NCI-H1930 (cell line): ENCODE measurements at places on chromosomes 5 and 9.
A peak's percentile ranks its signal among the peaks of the same experiment; 100 is the strongest.

DNA sequence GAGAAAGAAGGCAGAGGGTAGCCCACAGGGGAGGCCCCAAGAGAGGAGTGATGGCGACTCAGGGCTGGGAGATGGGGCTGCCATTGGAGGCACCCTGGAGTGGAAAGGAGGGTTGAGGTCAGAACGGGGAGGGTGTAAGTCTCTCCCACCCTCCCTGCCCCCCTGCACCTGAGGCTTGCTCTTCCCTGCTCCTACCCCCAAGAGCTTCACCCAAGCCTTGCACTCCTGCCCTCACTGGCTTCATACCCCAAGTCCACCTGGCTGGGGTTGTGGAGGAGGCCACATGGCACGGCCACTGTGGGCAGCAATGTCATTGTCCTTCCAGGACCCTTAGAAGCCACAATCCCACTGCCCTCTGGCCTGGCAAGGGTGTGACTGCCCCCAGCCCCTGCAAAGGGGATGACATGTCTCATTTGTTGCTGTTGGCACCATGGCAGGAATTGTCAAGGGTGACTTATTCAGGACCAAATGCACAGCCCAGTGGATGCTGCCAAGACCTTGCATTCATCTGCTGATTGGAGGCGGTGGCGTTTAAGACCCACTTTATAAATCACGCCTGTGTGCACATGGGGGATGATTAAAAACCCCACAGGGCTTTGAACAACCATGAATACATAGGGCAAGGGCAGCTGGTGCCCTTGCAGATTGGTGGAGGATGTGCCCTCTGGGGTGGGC lies 47.6 kb upstream of the RNU6ATAC start:
- no peak for DNase-seq

DNA sequence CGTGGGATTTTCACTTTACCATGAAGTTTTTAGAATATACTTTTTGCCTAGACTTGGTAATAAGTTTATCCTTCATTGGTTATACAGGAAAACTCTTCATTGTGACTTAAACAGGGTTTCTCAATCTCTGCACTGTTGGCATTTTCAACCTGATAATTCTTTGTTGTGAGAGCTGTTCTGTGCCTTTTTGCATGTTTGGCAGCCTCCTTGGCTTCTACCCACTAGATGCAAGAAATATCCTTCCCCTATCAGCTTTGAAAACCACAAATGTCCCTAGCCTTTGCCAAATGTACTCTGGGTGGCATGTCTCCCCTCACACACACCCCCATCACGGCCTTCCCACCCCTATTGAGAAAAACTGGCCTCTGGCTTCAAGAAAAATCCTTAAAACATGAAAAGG lies 180.9 kb downstream of the ESM1 start:
- DNase-seq = no peak

- DNase-seq = no peak
Measured at GRCh38 chr5:34587355-34588241, 68.5 kb upstream of the RAI14 start.

- DNase-seq = no peak
Measured at GRCh38 chr5:39712316-39713249, 287.8 kb upstream of the DAB2 start.

DNA sequence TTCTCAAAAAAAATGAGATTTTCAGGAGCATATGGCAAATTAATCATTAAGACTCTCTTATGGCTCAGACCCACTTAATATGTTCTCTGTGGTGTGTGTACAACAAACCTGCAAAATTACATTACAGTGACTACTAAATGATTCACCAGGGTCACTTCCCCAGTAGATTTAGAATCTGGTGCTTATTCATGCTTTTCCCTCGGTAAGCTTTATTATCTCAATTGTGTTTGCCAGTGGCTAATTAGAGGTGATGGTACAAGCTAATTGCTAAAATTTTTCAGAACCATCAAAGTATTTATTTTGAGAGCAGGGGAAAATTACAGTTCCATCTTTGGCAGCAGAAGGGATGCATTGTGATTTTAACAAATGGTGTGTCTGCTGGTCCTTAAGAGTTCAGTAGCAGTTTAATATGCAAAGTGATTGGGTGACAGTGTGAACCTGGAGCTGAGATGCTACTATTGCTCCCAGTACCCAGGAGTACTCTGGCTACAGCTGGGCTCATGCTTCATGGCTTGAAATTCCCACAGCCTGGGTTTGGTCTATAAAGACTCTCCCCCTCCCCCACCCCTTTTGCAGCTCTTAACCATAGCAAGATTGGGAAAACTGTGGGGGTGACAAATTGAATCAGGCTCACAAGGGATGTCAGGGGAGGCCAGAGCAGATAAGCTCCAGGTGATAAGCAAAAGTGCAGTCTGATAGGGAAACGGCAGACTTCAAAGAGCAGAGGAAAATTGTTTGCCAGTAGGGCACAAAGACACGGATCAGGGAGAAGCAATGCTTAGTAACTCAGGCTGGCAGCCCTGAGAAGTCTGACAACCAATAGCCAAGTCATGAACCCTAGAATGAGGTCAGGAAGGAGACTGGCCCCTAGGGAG lies 92.8 kb upstream of the RAD23B start:
- DNase-seq = peak; percentile 19

GRCh38 chr5:73515232-73515631 lies 17.0 kb downstream of the BTF3 start:
- no peak for DNase-seq

- no peak for DNase-seq
Measured at GRCh38 chr9:35935755-35936509, 22.0 kb downstream of the OR2S2 start.

GRCh38 chr5:31182136-31182535 lies 11.3 kb upstream of the CDH6 start:
- DNase-seq = no peak

DNA sequence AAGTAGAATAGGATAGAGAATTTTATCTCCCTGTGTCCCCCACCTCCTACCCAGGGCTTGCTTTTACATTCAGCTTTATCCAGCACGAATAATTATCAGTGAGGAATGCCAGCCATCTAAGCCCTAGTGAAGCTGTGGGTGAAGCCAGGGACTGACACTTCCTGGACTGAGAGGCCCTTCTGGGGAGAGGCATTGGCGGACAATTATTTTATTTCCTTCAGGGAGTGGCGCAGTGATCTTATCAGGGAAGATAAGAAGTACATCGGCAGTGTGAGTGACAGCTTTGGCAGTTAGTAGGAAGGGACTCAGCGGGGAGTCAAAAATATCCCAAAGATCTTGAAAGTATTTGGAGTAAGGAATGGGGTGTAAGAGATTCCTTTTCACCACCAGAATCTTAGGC lies 34.9 kb upstream of the RPS23 start:
- DNase-seq = no peak
